Left hindlimb (tissue), 1 donor: ENCODE measurements at places on chromosomes 7 and 10.

- DNase-seq, result no peak
Measured at GRCh38 chr10:126196281-126196680, 192.0 kb downstream of the ADAM12 start.

- no peak for DNase-seq
Measured at GRCh38 chr7:146781352-146782116, 664.9 kb downstream of the CNTNAP2 start.

DNA sequence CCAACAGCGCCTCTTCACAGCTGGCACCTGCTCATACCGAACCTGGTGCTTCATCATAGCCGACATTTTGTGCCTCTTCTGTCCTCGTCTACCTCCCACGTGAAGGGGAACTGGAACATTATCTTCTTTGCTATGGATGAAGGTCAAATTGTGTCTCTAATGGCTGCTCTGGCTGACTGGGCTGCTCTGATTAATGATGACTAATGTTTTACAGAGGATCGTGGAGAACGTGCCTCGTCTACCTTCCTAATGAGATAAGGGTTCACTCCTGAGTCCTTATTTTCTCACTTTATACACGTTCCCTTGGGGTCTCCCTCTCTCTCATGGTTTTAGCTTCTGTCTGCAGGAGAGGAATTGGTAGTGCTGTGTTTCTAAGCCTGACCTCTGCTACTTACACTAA lies 420.3 kb downstream of the PHTF2 start:
- DNase-seq, result no peak

- no peak for DNase-seq
Measured at GRCh38 chr10:94069884-94070283, 76.2 kb downstream of the PLCE1 start.

GRCh38 chr10:65931291-65932070 lies 994.4 kb upstream of the LRRTM3 start:
- DNase-seq, result no peak
